ENCODE measurements at places on chromosomes 3 and 15.

DNA sequence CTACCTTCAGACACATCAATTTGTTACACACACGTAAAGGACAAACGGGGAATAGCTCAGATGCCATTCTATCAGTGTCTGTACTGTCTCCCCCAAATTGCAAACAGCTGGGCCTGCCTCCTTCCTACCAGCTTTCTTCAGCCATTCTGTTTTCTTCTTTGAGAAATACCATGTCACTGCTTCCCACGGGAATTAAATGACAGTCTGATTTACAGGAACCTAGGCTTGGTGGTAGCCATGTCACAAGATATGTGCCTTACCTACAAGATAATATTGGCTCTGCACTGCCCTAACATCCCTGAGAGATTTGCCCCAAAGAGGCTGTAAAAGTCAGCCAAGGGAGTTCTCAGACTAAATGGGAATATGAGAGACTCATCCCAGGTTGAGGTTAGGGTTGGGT lies 308.3 kb downstream of the LRTM1 start:
- no peak for DNase-seq

DNA sequence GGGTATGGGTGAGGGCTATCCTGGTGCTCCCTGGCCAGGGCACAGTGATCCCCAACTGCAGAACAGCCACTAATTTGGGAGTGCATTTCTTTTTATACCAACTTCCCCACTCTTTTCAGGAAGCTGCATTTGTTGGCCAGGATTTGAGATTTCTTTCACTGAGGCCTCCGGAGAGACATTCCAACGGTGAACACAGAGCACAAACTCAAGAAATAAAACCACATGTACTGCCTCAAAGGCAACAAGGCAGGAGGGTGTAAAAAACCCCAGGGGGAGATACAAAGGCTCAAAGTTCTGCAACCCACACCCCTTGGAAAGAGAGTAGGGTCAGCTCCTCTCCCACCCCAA lies 65.3 kb downstream of the CPN2 start:
- DNase-seq = no peak

GRCh38 chr3:171643033-171643432 lies 167.2 kb downstream of the PLD1 start:
- DNase-seq = no peak

DNA sequence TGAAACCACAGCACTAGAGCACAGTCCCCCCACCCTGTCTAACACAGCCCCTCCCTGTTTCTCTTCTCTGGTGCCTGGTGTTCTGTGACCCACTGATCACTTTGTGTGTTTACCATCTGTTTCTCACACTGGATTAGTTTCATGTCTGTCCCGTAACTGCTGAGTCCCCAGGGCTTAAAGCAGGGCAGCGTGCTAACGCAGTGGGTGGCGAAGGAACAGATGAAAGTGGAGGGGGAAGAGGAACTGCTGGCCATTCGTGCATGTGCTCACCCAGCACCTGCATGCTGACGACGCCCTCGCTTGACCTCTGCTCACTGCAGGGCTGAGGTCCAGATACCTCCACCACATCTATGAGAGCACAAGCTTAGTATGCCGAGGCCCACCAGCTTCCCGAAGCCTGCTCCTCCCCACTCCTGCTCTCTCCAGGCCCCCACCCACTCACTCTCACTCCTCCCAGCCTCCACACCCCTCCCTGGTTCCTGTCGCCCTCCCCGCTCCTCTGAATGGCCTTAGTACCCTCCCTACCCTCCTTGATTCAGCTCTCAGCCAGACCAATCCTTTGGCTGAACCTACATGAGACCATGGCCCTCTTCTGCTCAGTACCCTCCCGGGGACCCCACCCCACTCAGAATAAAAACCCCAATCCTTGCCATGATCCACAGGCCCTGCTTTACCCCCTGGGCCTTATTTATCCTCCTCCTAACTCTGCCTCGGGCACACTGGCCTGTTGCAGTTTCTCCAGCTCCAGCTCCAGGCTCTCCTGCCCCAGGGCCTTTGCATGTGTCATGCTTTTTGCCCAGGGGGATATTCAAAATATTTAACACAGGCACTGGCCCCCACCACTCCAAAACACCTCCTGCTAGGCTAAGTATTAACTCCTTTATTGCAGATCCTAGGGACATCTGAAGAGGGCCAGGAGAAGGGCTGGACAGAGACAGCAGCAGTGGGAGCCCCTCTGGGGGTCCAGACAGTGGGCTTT lies 15.1 kb upstream of the IQSEC1 start:
- no peak for DNase-seq

- DNase-seq = no peak
Observed at GRCh38 chr3:46280105-46280797, 38.0 kb downstream of the CCR3 start.

Measured in Right ventricle myocardium inferior (tissue), 1 donor.